Occipital lobe (tissue), 3 donors: ENCODE measurements at places on chromosomes 5 and 9. TPM values are rescaled to one million over a fixed set of nuclear protein-coding genes. Genes with fewer than 3 reads are reported as not detected.

The PCDHB8 gene
- total RNA-seq = 8.6 TPM

The IFNK gene
- not detected for total RNA-seq

The PCDHB5 gene
- 9.7 TPM for total RNA-seq

The TLR4 gene
- total RNA-seq = 10.8 TPM

The PRDM9 gene
- total RNA-seq = not detected

The PRR16 gene
- total RNA-seq = 6.1 TPM

The IL5 gene
- total RNA-seq = not detected

The CCDC183 gene
- total RNA-seq = 2.8 TPM

DNA sequence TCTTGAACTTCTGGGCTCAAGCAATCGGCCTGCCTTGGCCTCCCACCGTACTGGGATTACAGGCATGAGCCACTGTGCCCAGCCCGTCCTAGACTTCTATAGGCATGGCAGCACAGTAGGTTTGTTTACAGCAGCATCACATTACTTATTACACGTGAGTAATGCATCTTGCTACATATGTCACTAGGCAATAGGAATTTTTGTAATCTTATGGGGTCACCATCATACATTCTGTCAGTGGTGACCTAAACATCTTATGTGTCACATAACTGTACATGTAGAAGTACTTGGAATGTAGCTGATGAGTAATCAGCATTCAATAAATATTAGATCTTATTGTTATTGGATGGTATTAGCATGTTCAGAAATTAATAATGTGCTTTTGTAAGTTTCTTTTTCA, 22.9 kb upstream of the ABCA1 start:
- DNase-seq = no peak

GRCh38 chr9:69054989-69055388, 19.4 kb downstream of the FXN start:
- DNase-seq = no peak

DNA sequence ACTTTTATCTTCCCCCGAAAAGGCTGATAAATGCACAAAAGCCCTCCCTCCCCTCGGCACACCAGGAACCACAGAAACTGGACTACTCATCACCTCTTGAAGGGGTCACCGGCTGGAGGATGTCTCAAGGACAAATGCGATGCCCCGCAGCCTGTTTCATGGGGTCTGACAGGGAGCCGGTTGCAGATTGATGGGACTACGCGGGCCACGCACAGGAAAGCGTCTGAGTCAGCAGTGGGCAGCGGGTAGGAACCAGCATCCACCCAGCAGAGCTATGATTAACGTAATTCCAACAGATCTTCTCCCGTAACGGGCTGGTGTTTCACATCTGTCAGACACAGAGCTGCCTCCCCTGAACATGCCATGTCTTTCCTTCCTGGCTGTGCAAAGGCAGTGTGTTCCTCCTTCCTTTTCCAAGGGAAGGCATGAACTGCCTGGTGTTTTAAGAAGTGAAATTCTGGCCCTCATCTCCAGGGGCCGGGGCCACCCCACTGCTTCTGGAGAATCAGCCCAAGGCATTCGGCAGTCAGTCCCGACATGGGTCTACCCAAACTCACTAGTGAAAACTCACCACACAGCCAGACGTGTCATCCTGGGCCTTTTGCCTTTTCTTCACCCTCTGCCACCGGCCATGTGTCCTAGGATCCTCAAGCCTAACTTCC, 144.4 kb upstream of the PHYKPL start:
- no peak for DNase-seq

DNA sequence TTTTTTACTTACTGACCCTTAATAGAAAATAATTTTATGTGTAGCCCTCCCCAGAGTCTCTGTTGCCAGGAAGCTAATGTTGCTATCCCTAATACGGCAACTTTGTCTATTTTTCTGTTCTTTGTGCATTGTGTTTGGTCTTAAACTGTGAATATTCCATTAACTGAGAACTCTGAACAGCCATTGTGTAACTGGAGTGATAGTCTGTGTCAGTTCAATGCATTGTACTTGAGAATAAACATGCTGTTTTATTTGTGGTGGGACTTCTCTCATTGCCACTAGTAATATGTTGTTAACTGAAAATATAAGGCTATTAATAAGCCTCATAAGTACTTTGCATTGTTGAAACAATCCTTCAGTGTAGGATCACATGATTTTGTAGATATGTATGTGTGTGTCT, 278.3 kb upstream of the DMRT1 start:
- DNase-seq = no peak

- DNase-seq = no peak
These were observed 3.6 kb downstream of the MACROH2A1 start for GRCh38 chr5:135395451-135395850.

DNA sequence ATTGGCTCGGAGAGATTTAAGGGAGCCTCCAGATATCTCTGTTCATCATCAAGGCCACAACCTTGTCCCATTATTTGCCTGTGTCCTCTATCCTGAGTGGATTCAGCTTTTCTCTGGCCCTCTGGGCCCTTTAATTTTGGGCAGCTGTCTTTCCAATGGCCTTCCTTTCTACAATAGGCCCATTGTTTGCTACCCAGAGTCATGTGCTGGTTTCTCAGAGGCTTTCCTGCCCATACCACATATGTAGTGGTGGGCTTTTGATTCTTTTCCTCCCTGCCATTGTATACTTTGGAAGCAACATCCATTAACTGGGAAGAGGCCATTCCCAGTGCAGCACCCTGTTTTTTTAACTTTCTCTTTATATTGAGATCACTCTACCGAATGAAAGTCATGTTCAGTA, 233.9 kb upstream of the SGCD start:
- DNase-seq = no peak

DNA sequence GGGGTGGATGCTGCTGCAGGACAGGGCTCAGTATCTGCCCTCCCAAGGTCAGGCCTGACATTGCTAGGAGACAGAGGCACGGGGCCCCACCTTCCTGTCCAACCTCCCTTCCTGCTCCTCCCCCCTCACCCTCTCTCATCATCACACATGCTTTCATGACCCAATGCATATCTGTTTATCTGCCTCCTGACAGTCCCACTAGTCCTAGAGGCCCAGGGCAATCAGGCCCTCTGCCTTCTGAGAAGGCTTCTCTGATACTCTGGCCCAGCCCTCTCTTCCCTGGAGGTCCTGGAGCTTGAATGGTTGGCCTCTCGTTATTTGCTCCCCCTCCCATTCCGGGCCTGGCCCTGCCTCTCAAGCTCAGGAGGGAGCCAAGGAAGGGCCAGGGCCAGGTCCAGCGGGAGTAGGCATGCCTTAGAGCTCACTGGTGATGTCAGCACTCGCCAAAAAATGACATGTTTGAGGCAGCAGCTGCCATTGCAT, 90.6 kb upstream of the SAP30L start:
- no peak for DNase-seq

DNA sequence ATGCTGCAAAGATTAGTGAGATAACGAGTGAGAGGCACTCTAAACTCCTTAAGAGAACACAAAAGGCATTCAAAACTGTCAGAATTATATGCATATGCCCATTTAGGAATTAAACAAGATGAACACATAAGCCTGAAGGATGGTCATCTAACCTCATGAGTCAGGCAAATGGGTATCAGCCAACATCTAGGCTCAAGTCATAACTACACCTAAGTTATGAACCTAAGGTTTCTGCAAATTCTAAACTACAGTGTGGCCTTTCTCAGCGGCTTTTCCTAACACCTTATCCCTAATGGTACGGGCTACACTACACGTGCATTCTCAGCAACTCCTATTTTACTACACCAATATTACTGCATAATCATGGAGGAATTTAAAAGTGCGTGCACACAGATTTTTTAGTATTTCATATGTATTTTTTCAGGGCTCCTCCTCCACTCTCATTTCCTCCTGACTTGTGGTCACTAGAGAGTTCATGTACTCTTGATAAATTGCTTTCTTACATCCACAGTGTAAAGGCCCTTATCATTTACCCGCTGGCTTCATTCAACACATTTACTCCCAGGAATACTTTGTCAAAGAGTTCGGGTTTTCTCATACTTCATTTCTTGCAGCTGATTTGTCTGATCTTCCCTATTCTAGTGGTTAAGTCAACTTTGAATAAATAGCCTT, 316.5 kb downstream of the BNC2 start:
- no peak for DNase-seq

- no peak for DNase-seq
These were observed 66.3 kb downstream of the LIX1 start for GRCh38 chr5:97076098-97076497.

DNA sequence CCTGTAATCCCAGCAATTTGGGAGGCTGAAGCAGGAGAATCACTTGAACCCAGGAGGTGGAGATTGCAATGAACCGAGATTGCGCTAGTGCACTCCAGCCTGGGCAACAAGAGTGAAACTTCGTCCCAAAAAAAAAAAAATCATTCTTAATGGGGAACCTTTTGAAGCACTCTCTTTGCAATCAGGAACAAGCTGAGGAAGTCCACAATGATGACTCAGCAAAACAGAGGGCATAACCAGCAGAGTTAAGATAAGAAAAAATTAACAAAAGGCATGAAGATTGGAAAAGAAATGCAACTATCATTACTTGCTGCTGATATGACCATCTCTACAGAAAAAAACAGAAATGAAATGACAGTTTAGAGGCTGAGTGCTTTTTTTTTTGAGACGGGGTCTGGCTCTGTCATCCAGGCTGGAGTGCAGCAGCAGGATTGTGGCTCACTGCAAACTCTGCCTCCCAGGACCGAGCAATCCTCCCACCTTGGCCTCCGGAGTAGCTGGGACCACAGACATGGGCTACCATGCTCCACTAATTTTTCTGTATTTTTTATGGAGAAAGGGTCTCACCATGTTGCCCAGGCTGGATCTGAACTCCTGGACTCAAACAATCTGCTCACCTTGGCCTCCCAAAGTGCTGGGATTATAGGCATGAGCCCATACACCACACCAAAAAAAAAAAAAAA, 88.0 kb downstream of the FNBP1 start:
- DNase-seq = no peak

GRCh38 chr9:119834064-119834620, 464.9 kb upstream of the BRINP1 start:
- DNase-seq = no peak

- no peak for DNase-seq
These were observed 29.4 kb downstream of the ANKRD34B start for GRCh38 chr5:80540691-80541090.

DNA sequence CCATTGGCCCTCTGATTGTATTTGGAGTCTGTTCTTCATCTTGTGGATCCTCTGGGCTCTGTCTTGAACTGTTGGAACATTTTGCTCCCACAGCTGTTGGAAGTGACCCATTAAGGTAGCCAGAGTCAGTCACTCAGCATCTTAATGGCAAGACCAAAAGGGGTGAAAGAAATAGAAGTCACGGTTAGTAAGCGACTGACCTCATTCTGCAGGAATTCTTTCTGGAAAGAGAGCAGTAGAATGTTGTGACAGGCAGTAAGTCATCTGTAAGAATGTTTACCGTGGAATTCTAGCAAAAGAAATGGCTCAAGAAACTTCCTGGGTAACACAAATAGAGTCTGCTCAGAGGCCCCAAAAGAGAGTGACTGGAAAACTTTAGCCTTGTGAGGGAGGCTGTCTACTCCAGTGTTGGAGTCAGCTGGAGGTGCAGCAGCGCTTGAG, 28.6 kb upstream of the TNC start:
- no peak for DNase-seq

- DNase-seq = no peak
These were observed 4.8 kb upstream of the CHSY3 start for GRCh38 chr5:129899454-129899853.
